Mucosa of gallbladder (tissue), 1 donor: ENCODE measurements at places on chromosomes 5 and 9. TPM values are rescaled to one million over a fixed set of nuclear protein-coding genes. Genes with fewer than 3 reads are reported as not detected.

GRCh38 chr5:1759378-1759970, 40.2 kb downstream of the MRPL36 start:
- DNase-seq, result no peak

DNA sequence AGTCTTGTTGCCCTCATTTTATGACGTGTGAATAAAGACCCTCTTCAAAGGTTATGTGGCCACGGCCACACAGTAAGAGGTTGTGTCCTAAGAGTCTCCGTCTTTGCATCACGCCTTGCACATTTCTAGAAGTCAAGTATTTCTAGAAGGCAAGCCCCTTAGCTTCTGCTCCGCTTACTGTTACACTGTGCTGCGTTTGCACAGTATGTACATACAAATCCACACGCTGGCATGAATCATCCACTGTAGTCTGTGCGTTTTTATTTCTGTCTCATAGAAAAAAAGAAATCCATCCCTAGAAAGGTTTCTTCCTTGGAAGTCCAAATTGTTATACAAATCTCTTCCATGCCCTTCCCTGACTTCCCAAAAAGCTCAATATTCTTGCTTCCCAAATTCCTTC, 21.4 kb upstream of the ICE1 start:
- no peak for DNase-seq

PCDH1 gene
- 90.6 TPM for total RNA-seq

DNA sequence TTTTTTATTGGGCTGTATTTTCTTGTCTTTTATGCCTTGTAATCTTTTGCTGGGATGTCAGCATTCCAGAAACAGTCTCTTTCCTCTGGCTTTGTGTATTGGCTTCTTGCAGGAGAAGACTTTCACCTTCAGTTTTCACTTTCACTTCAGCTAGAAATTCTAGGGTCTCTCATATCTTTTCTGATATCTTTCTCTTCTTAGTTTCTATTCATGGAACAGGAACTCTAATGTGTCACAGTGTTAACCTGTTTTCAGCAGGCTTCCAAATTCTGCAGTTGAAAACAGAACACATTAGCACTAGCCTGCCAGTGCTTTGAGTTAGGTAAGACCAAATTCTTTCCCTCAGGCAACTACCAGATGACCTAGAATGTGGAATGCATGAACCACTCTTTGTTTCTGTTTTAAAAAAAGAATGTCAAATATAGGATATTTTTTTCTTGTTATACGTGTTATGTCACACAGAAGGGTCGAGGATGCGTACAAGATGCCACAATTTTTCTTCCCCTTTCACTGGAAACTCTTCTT, 164.7 kb downstream of the TUSC1 start:
- DNase-seq, result no peak

DNA sequence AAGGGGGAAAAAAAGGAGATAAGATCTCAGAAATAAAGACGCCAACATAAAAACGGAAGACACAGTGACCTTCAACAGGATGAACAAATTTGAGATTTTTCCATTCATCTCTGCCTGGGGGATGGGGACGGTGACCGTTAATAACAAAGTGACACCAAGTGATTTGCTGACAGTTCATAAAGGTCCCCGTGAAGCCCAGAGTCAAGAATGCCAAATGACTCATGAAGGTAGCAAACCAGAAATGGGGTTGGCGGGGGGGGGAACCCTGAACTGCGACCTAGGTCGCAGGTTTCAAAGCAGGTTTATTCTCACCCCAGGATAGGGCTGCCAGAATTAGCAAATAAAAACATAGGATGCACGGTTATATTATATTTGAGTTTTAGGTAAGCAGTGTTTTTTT, 21.1 kb upstream of the SHB start:
- DNase-seq, result no peak

GLDC gene
- total RNA-seq, result 6.4 TPM

DNA sequence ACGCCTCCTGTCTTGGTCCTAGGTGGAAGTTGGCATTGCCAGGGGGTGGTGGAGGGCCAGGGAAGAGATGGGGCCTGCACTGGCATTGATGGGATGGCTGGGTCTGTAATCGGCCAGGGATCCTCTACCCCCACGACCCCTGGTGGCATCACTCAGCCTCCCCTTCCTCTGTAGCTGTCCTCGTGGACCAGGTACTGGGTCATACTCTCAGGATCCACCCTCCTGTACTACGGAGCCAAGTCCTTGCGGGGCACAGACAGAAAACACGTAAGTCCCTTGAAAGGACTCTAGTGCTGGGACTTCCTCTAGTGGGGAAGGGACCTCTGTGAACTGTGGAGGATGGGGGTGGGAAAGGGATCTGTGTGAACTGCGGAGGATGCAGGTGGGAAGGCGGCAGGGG, 52.1 kb upstream of the GARNL3 start:
- no peak for DNase-seq

DNA sequence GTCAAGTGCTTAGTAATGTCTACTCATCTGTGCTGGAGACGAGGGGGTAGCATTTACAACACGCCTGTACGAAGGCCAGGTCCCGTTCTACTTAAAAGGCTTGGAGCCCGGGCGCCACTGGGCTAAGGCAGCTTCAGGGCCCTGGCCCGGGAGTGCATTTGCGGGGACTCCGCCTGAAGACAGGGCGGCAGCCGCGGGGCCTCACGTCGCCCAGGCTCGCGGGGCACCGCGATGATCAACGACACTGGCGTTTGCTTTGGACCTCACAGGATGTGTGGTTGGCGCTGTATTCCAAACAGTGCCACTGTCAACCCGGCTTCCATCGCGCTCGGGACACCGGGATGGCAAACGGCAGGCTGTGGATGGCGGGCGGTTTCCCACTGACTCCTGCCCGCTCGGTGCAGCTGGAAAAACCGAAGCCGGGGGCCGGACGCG, 1.1 kb upstream of the TENT4A start:
- no peak for DNase-seq

TUT7 gene
- 25.1 TPM for total RNA-seq
